Stimulated activated CD4-positive, alpha-beta T cell treated with anti-CD3 and anti-CD28 coated beads, Interleukin-1b, Interleukin-23, amount 100 ng/mL, for 48 hours (primary cell): ENCODE measurements at places on chromosomes 2 and 18.

GRCh38 chr2:53949457-53949856 is 21.3 kb downstream of the PSME4 start:
- no peak for DNase-seq

DNA sequence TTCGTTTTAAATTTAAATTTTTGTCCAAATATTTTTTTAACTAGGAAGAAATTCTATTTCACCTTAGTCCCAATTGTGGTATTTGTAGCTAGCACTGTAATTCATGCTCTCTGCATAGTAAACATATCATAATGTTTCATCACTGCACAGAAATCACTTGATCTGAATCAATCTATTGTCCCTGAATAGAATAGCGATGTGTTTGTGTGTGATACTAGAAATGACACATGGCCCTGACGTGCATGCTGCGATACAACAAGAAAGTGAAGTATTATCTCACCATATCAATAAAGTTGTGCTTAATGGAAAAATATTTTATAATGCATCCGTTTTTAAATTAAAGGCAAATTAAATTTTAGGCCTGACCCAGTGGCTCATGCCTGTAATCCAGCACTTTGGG is 10.0 kb downstream of the TTL start:
- no peak for DNase-seq

DNA sequence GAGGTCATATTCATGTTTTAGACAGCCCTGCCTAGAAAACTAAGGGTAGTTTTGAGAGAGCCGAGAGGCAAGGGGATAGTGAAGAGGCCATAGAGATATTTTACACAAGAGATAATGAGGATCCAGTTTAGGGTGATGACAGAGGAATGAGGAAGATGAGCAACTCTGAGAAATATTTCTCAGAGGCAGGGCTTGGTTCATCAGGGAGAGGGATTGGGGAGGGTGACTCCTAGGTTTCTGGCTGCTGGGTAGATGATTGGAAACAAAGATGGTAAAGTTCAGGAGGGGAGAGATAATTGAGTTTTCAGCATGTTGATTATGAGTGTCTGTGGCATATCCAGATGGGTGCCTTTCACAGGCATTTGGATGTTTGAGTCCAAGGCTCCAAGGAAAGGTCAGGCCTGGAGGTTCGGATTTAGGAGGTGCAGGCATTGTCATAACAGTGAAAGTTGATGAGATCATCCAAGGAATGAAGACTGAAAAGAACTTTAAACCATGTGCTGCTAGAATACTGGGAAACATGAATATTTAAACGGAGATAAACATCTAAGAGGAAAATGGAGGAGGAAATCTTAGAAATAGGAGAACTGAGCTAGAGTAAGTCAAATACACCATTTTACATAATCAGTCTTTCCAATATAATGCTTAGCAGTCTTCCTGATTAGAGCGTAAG is 7.4 kb downstream of the MYL12B start:
- no peak for DNase-seq

- no peak for DNase-seq
Observed at GRCh38 chr18:58977223-58977622, 112.5 kb downstream of the ZNF532 start.

GRCh38 chr2:75606761-75607399 is 39.7 kb upstream of the MRPL19 start:
- no peak for DNase-seq

- DNase-seq: no peak
Observed at GRCh38 chr2:234296991-234297390, 199.9 kb downstream of the ARL4C start.

- DNase-seq: no peak
Observed at GRCh38 chr2:240429872-240430491, 5.5 kb upstream of the GPC1 start.

- no peak for DNase-seq
Observed at GRCh38 chr2:64263315-64263714, 119.1 kb upstream of the PELI1 start.

- no peak for DNase-seq
Observed at GRCh38 chr2:164871404-164871803, 29.8 kb upstream of the COBLL1 start.

GRCh38 chr2:157789933-157790511 is 86.1 kb downstream of the ACVR1 start:
- DNase-seq: no peak

DNA sequence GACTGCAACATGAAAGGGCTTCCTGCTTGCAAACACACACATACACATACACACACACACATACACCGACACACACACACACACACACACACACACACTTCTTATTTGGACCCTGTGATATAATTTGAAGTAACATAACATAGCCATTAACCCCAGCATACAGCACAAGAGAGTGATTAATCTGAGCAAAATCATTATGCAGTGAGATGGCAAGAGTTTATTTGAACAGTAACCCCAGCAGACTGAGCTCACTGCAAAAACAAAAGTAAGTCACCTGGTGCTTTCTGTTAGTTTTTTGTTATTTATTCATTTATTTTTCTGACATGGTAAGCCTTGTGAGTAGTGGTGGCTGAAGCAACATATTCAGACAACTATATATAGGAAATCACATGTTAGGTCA is 93.7 kb downstream of the NOL4 start:
- no peak for DNase-seq

- peak; percentile 34 for DNase-seq
Observed at GRCh38 chr2:65435625-65436168, 3.3 kb upstream of the SPRED2 start.

GRCh38 chr2:112304298-112304941 is 29.0 kb downstream of the ZC3H6 start:
- DNase-seq: no peak

DNA sequence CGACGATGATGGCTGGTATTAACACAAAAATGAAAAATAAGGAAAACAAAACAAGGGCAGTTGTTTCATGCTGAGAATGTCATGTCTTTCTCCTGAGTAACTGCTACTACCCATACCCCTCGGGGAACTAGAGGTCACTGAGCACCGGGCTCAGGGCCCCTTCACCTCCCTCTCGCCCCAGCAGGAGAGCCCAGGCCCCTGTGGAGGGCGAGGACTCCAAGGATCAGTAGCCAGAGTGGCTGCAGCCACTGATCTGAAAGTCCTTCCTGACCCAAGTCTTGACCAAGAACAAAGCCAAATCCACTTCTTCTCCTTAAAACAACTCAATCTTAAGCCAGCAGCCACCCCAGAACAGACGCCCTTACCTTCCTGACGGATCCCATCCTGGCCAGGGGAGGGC is 25.5 kb downstream of the ST8SIA5 start:
- no peak for DNase-seq

GRCh38 chr2:121561617-121562268 is 31.1 kb downstream of the RNU4ATAC start:
- no peak for DNase-seq

DNA sequence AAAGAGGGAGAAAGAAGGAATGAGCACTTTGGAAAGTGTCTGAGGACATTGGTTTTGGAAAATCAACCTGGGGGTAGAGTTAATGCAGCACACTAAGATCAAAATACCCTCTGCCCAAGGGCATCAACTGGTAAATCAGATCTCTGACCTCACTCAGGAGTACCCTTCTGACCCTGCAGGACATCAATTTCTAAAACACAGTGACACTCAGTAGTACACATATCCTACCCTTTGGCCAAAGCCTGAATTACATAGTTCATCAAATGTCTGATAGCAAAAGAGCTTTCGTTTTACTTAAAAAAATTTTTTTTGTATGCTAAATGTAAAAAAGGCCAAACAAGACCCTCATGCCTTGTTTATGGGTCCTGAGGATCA is 118.4 kb upstream of the CTNNA2 start:
- no peak for DNase-seq

- DNase-seq: no peak
Observed at GRCh38 chr2:28667261-28667660, 84.4 kb upstream of the PPP1CB start.

DNA sequence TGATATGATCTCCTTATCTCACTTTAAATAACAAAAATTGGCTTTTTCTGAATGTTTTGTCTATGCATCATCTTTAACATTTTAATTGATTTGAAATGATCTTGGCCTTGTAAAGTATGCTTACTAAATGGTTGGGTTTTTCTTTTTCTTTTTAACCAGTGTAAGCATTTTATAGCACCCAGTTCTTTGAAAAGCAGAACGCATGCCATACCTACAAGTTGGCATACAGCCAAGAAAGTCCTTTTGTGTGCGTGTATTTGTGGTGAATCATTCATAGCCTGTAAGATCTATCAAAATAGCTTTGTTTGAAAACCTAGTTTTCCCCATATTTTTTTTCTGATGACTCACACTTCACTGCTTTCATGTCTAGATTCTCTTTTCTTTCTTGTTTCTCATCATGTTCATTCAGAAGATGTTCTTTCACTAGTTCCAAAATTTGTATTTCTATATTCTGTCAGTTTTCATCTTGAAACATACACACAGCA is 4.1 kb upstream of the VRK2 start:
- peak; percentile 12 for DNase-seq

DNA sequence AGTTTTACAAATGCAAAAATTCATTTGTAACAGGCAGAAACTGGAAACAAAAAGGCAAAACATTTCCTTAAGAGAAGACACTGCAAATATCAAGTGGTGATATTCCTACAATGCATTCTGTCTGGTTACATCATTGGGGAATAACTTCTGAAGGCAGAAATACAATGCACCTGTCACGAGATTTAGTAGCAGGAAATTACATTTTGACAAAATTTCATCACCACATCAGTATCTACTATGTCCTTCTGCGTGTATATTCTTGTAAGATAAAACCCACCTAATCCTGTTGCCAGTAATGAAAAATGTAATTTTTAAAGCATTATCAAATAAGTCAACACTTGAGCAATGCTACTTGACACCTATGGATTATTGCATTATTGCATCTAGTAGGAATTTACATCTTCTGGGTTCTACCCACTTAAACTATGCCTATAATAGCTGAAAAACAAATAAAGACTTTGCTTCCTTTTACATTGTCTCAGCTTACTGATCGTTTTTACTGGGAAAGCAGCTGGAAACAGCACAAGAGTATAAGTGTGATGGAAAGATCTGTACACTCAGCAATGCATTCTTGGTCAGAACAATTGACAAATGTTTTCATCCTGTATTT is 59.5 kb downstream of the IRS1 start:
- no peak for DNase-seq

DNA sequence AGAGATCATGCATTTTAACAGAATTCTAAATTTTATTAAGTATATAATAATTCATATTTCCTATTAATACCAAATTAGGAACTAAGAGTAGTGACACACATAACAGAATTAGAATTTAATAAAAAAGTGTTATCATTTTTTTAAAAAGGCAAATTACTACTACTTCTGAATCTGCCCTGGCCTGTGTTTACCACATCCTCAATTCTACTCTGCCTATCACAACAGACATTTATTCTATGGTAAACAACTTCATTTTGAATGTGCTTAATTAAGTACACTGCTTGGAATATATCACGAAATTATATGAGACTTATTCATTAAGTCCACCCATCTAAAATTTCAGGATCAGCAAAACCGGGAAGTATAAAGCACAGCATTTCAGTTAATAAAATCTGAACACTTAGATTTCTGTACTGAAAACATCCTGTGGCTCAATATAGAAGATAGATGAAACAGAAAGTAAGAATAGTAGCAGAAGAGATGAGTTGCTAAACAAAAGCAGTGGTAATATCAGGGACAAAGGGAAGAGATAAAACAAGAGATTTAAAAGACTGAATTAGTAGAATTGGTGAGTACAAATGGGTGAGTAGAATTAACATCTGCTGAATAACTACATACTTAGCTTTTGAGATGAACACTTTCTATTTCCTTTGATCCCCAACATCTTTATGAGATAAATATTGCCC is 3.7 kb downstream of the SMC6 start:
- no peak for DNase-seq

DNA sequence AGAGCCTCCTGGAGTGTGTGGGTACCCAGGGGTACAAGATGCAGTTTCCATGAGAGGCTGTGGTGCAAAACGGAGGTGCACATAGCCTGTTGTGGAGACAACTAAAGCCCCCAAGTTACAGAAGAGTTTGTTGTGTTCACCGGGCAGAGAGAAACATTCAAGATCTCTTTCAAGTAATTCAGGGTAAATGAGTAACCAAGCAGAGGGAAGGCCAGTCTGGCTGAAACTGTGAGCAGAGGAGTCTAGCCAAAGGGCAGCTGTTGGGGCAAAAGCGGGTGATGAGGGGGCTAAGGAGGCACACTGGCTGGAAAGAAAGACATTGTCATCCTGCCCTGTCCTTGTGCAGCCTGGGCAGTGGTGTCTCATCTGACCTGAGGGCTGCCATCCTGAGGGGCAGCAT is 52.0 kb downstream of the CXCR4 start:
- DNase-seq: no peak

DNA sequence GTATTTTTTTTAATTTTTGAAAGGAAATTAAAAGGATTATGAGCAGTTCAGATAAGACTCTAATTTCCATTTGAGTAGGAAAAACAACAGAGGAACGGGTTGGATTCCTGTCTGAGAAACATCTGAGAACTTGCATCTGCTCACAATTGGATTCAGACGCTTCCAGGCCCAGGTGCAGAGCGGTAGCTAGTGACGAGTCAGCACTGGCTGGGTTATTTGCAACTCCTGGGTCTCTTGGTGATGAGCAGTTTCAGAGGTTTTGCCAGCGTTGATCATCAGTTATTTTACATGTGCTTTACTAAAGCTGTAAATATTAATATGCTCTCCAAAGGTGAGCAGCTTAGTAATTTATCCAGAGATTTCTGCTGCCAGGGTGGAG is 39.1 kb upstream of the B3GNT7 start:
- DNase-seq: no peak

GRCh38 chr2:149055751-149056150 is 17.3 kb downstream of the LYPD6B start:
- DNase-seq: no peak

DNA sequence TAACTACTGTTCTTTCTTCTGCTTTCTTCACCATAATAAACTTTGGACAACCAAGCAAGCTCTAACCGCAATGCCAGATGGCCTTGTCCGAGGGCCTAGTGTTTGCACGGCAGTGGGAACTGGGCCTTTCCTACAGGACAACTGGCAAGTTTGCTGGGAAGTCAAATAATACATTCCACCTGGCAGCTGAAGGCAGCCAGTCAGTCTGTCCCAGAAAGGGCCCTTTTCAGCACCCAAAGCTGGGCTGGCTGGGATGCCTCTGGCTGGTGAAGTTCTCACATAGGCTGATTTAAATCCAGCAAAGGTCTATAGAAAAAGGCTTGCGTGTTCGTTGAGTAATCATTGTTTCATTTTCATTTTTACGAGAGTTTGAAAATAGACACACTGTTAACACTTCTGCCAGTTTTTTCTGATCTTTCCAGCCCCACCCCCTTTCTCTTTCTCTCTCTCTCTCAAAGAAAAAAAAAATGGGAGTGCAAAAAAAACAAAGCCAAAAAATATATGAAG is 110.0 kb upstream of the EPAS1 start:
- peak; percentile 25 for DNase-seq
